Breast epithelium (tissue), 4 donors: ENCODE measurements at places on chromosomes 12 and 14. TPM values are rescaled to one million over a fixed set of nuclear protein-coding genes. Genes with fewer than 3 reads are reported as not detected.

DNA sequence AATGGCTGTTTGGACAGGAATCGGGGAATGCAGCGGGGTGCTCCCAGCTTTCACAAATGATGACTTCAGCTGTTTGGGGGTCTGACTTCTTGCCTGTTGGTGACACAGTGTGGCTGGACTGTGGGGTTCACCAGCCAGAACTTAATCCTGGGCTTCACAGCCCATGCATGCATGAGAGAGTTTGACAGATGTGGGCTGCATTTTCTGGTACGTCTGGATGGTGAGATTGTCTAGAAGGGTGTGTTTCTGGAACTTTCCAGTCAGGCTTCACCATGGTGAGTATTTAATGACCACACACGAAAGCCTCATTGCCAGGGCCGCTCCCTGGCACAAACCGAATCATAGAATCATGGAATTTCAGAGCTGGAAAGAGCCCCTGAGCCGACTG is 29.6 kb downstream of the CHST11 start:
- H3K4me1 ChIP-seq: no peaks in the 10 kb centered on the region
- H3K36me3 ChIP-seq: no peaks in the 10 kb centered on the region
- no peak for DNase-seq
- no peak overlapping the region for H3K4me3 ChIP-seq

- DNase-seq: no peak
- H3K4me3 ChIP-seq: peak overlapping the region; percentile 16
- H3K27ac ChIP-seq: peak overlapping the region; percentile 64
- H3K4me1 ChIP-seq: no peaks in the 10 kb centered on the region
- H3K36me3 ChIP-seq: no peaks in the 10 kb centered on the region
Observed at GRCh38 chr14:91866061-91866460, 1.3 kb downstream of the TC2N start.

GRCh38 chr14:52405314-52405713 is 91.2 kb downstream of the PTGER2 start:
- no peaks in the 10 kb centered on the region for H3K4me1 ChIP-seq
- no peak overlapping the region for H3K27ac ChIP-seq
- no peak for DNase-seq
- no peak overlapping the region for H3K4me3 ChIP-seq

The CCDC38 gene
- not detected for total RNA-seq
